Activated T-helper 2 cell treated with anti-CD3 and anti-CD28 coated beads, Interferon-gamma antibody, Interleukin-2, Interleukin-4, amounts not matched to agents 10 μg/mL and 5 μg/mL and 100 μg/mL, durations not matched to agents 14 hours and 24 hours and 36 hours (primary cell): ENCODE measurements at places on chromosomes 7 and 10. TPM values are rescaled to one million over a fixed set of nuclear protein-coding genes. Genes with fewer than 3 reads are reported as not detected.

Gene MAT1A
- total RNA-seq: not detected in 2 replicates

Gene LRGUK
- total RNA-seq: 0.11 and 0.16 TPM in 2 replicates

- H3K36me3 ChIP-seq: no peaks in the 10 kb centered on the region
- H3K4me1 ChIP-seq: peaks cover 63% of the 10 kb centered on the region
- no peak for DNase-seq
- no peaks in the 10 kb centered on the region for H3K27me3 ChIP-seq
These were observed 12.2 kb upstream of the C10orf105 start for GRCh38 chr10:71731791-71732190.

GRCh38 chr7:128167042-128167701, 73.9 kb upstream of the LEP start:
- H3K27me3 ChIP-seq: peaks cover 59% of the 10 kb centered on the region

Gene ANKRD22
- total RNA-seq: not detected in 2 replicates

Gene EPC1
- 35.3 and 35.4 TPM in 2 replicates for total RNA-seq

GRCh38 chr10:89207801-89208551, 859 bp upstream of the CH25H start:
- H3K27ac ChIP-seq: no peak overlapping the region
- peak overlapping the region; percentile 75 for H3K4me3 ChIP-seq
- DNase-seq: no peak
- H3K27me3 ChIP-seq: peaks cover 50% of the 10 kb centered on the region
- H3K36me3 ChIP-seq: no peaks in the 10 kb centered on the region
- peaks cover 19% of the 10 kb centered on the region for H3K4me1 ChIP-seq

DNA sequence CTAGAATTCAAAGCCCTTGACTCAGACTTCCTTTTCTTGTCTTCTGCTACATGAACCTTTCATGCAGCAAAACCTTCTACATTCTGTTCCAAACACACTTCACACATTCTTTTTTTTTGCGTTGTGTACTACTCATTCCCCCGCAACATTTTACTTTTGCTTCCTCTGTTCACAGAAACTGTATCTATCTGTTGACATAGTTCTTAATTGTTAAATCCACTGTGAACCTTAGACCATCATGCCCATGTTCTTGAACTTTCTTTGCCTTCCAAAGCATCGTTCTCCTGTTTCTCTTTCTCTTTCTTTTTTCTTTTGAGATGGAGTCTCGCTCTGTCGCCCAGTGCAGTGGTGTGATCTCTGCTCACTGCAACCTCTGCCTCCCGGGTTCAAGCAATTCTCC, 14.2 kb downstream of the CCSER2 start:
- H3K36me3 ChIP-seq: peaks cover 31% of the 10 kb centered on the region
- H3K27me3 ChIP-seq: no peaks in the 10 kb centered on the region
- peak overlapping the region; percentile 53 for H3K27ac ChIP-seq
- no peak for DNase-seq
- H3K4me3 ChIP-seq: peak overlapping the region; percentile 22

- H3K27ac ChIP-seq: no peak overlapping the region
- no peak for DNase-seq
- H3K36me3 ChIP-seq: no peaks in the 10 kb centered on the region
- no peak overlapping the region for H3K4me3 ChIP-seq
- peaks cover 48% of the 10 kb centered on the region for H3K4me1 ChIP-seq
These were observed 22.3 kb downstream of the ZNF775 start for GRCh38 chr7:150401424-150401790.

GRCh38 chr7:92754919-92755581, 81.3 kb downstream of the CDK6 start:
- peaks cover 87% of the 10 kb centered on the region for H3K36me3 ChIP-seq
- H3K27me3 ChIP-seq: no peaks in the 10 kb centered on the region
- peaks cover 63% of the 10 kb centered on the region for H3K4me1 ChIP-seq
- DNase-seq: no peak

GRCh38 chr7:69896121-69896520, 297.8 kb downstream of the AUTS2 start:
- no peak overlapping the region for H3K27ac ChIP-seq
- DNase-seq: no peak
- no peak overlapping the region for H3K4me3 ChIP-seq
- no peaks in the 10 kb centered on the region for H3K27me3 ChIP-seq

Gene PLXDC2
- total RNA-seq: not detected in 2 replicates

- H3K27me3 ChIP-seq: peaks cover 24% of the 10 kb centered on the region
- peaks cover 4% of the 10 kb centered on the region for H3K4me1 ChIP-seq
- no peak overlapping the region for H3K27ac ChIP-seq
- no peaks in the 10 kb centered on the region for H3K36me3 ChIP-seq
- H3K4me3 ChIP-seq: peak overlapping the region; percentile 1
- DNase-seq: no peak
These were observed 2.1 kb downstream of the MTURN start for GRCh38 chr7:30136743-30137485.

Gene NME8
- not detected in 2 replicates for total RNA-seq

Gene ZNF735
- total RNA-seq: not detected in 2 replicates

Gene LRRC18
- not detected in 2 replicates for total RNA-seq

DNA sequence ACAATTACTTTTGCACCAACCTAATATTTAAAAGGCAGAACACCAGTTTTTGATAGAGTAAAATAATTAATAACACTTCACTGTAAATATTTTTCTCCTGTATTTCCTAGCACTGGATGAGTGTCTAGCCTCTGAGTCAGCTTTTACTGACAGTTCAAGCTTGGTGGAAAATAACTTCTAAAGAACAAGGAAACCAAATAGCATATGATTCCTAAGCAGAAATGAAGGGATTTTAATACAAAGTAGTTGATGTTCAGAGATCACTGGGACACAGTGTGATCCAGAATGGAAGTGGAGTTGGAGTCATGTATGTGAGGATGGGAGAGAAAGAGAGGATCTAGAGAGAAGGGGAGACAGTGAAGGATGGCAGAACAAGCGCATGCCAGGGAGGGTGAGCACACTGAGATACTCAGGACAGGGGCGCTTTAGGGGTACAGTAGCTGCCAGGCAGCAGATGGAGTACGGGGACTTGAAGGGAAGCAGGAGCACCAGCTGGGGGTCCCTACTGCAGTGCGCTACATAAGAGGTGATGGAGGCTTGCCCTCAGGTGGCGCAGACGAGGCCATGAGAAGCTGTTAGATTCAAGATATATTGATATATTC, 117.9 kb upstream of the KLF6 start:
- peaks cover 29% of the 10 kb centered on the region for H3K4me1 ChIP-seq
- H3K27ac ChIP-seq: peak overlapping the region; percentile 77
- H3K36me3 ChIP-seq: no peaks in the 10 kb centered on the region
- no peak overlapping the region for H3K4me3 ChIP-seq
- DNase-seq: no peak
- H3K27me3 ChIP-seq: no peaks in the 10 kb centered on the region

Gene SFTPA1
- total RNA-seq: not detected in 2 replicates

Gene SUN3
- not detected in 2 replicates for total RNA-seq

- H3K4me3 ChIP-seq: peak overlapping the region; percentile 100
- peaks cover 17% of the 10 kb centered on the region for H3K27me3 ChIP-seq
- no peak overlapping the region for H3K27ac ChIP-seq
These were observed 1.0 kb upstream of the UBN2 start for GRCh38 chr7:139230023-139230422.

DNA sequence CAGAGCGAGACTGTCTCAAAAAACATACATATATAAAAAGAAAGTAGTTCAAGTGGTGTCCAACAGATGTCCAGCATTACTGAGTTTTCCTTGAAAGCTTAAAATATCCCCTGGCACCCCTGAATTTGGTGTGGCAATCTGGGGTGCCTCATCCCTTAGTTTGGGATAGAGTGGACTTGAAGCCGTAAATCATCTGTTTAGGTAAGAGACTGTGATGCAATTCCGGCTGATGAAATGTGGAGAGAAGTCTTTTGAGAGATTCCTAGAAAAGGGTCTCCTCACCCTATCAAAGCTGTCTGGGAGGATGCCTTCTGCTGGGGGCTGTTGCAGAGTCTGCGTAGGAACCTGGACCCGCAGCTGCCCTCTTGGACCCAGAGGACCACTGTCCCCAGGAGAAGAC, 408.0 kb downstream of the RPS24 start:
- H3K36me3 ChIP-seq: no peaks in the 10 kb centered on the region
- no peak for DNase-seq
- H3K27ac ChIP-seq: no peak overlapping the region
- no peaks in the 10 kb centered on the region for H3K4me1 ChIP-seq
- H3K27me3 ChIP-seq: no peaks in the 10 kb centered on the region

DNA sequence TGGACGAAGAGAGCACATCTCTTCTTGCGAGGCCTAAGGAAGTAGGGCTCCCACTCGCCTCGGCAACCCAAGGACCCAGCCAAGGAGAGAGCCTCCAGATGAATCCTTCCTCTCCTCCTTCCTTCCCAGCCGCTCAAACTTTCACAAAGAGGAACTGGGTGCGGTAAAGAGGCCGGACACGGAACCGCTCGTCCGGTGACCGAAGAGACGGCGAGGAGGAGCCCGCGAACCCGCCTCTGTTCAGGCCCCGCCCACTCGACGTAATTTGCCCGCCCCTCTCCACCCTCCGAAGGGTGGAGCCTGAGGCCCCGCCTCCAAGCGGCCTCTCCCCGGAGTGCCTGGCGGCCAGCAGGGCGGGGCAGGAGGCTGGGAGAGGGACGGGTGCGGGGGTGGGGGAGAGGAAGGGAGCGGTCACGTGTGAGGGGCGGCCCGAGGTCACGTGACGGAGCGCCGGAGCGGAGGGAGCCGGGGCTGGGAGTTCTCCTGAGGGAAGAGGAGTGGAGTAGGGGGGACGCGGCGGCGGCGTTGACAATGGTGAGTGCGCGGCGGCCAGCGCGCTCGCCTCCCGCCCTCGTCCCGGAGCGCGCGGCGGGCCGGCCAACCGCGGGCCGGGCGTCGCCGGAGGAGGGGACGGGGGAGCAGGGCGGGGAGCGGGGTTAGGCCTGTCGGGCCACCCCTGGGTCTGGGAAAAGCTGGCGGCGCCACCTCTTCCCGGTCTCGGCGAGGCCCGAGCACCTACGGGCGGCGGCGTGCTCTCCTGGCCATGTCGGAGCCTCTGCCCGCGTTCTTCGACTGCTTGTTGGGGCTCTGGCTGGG, at the start of gene VPS26A:
Gene VPS26A, plus strand, starts transcription at position 432 of the 816 bp plus-strand sequence. Its CDS starts 100 bp downstream, at position 532.
- peak; percentile 98 for DNase-seq
- no peaks in the 10 kb centered on the region for H3K36me3 ChIP-seq
- peaks cover 21% of the 10 kb centered on the region for H3K4me1 ChIP-seq

DNA sequence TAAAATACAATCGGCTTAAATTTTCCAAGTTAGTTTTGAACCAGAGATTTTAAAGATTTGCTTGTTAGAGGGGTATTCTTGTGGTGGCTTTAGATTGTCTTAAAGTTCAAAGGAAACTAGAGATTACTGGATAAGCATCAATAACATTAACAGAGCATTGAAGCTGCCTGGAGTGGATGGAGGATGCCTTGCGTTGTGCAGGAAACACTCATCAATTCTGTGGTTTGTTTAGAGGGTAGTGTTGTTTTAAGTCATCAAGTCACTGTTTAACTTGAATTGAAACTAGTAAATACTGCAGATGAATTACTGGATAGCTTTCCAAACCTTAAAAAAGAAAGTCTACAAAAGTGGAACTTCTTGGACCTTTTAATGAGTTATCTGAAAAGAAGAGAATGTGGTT, 218.6 kb downstream of the CELF2 start:
- H3K4me3 ChIP-seq: peak overlapping the region; percentile 58
- DNase-seq: peak; percentile 47
- peak overlapping the region; percentile 98 for H3K27ac ChIP-seq
- peaks cover 81% of the 10 kb centered on the region for H3K4me1 ChIP-seq
- H3K36me3 ChIP-seq: peaks cover 68% of the 10 kb centered on the region
- H3K27me3 ChIP-seq: no peaks in the 10 kb centered on the region

DNA sequence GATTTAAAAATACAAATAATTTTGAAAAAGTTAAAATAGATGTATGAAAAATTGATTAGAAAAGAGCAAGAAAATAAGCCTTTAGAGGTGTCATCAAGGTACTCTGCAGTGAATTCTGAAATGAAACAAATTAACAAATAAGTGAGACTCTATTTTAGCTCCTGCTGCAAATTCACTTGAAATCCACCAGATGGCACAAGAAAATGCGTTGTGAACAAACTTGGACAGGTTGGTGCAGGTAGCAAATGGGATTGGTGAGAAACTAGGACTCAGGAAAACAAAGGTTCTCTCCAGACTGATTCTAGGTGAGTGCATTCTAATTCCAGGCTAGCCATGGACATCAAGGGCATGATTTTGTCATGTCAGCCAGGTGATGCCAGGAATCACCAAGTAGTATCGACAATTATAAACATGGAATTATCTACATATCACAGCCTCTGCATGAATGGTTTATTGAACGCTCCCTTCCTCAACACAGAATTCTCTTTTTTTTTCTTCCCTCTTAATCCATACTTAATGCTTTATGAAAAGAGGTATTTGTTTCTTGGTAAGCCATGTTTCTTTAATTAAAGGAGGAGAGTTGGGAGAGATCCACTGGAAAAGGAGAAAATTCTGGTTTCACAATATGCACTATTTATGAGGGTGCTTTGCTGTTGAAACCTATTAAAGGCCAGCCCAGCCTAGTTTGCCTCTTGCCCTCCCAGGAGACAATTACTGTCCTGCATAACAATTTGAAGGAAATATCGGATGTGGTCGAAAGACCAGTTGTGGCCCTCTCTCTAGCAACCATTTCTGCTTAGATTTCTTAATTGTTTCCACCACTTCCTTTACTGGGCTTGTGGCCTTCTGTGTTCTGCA, 118.1 kb downstream of the ZNF365 start:
- no peak for DNase-seq
- H3K36me3 ChIP-seq: no peaks in the 10 kb centered on the region
- H3K4me3 ChIP-seq: no peak overlapping the region
- no peak overlapping the region for H3K27ac ChIP-seq
- H3K4me1 ChIP-seq: no peaks in the 10 kb centered on the region

DNA sequence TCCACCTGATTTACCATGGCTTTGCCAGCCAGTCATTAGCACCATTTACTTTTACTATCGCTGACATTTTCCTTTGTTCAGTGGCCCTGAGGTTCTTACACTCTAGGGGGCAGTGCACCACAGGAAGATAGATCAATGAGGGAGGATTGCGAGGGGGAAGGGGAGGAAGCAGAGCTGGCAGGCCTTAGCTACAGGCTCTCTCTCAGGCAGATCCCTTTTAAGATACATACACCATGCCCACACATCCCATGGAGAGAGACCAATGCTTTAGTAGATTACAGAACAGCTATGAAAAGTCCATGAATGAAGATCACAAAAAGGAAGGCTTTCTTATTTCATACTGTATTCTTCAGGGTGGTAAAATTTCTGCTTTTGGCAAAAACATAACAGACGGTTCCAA, 47.4 kb downstream of the DENND11 start:
- H3K27me3 ChIP-seq: no peaks in the 10 kb centered on the region
- H3K27ac ChIP-seq: peak overlapping the region; percentile 51
- peak; percentile 40 for DNase-seq
- peaks cover 6% of the 10 kb centered on the region for H3K4me1 ChIP-seq

DNA sequence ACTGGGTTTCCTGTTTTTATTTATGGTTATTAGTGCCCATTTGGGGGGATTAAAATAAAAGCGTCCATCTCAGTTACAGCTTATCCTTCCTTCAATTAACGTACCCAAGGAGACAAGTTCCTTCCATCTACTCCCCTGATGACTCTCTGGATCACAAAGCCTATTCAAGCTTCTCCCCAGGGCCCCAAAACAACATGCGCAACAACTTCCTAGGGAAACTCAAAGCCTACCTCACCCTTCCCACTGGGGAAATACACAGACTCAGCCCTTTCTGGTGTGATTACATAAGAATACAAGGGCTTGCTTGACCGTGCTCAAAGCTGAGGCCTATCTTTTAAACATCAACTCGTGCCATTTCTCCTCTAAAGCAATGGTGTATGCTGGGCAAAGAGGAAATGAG, 112.4 kb downstream of the CDK6 start:
- peak overlapping the region; percentile 16 for H3K27ac ChIP-seq
- peaks cover 69% of the 10 kb centered on the region for H3K36me3 ChIP-seq
- DNase-seq: no peak
- peaks cover 60% of the 10 kb centered on the region for H3K4me1 ChIP-seq
- no peaks in the 10 kb centered on the region for H3K27me3 ChIP-seq

Gene ARMH3
- 19.1 and 25.5 TPM in 2 replicates for total RNA-seq

- no peaks in the 10 kb centered on the region for H3K36me3 ChIP-seq
- no peaks in the 10 kb centered on the region for H3K27me3 ChIP-seq
- DNase-seq: no peak
- no peak overlapping the region for H3K27ac ChIP-seq
- H3K4me1 ChIP-seq: no peaks in the 10 kb centered on the region
These were observed 972.2 kb upstream of the GHITM start for GRCh38 chr10:83167081-83167480.
